ENCODE measurements at places on chromosomes 11 and 22.

GRCh38 chr11:123628936-123629683 lies 25.3 kb downstream of the SCN3B start:
- no peak for DNase-seq

DNA sequence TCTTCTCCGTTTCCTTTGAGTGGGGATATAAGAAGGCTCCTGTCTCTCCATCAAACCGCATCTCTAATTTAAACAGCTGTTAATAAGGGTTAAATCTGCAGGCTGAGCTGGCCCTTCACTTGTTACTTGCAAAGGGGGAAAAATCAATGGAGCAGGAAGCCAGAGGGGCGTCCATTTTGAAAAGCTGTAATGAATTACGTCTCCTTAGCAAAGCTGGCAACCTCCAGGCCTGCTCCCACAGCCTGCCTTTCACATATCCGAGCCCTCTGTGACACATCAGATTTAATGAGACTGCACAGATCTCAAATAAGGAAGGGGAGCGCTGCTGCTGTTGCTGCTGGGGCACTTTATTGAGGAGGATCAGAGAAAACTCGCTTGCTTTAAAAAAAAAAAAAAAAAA lies 320.8 kb downstream of the BLID start:
- DNase-seq = no peak

DNA sequence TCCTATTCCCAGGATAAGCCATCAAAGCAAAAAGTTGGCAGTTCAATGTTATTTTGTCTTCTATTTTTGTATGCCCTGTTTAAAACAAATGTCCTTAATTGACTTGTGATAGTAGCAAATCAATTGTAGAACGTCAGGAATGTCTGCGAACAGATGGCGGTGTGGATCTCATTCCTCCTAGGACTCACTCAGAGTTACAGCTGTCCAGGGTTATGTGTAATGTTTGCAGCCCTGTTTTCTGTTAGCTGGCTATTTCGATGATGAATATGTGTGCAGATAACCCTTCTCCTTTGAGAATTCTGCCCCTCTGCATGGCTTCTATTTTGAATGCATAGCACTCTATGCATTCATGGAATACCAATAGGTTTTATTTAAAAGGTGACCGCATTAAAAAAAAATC lies 1248.0 kb upstream of the CNTN5 start:
- DNase-seq = no peak

DNA sequence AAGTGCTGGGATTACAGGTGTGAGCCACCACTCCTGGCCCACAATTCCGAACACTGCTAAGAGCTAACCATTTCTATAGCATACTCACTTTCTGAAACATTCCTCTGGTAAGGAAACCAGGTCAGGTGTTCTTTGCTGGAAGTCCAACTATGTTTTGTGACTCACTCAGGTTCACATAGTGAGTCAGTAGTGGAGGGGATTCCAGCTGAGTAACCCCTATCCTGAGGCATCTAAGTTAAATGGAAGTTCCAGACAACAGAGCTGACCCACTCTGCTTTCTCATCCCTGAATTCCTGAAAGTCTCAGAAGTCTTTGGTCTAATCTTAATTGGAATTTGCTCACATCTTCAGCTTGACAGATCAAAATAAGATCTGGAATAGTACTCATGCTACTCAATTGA lies 3.0 kb upstream of the CHRNA10 start:
- no peak for DNase-seq

DNA sequence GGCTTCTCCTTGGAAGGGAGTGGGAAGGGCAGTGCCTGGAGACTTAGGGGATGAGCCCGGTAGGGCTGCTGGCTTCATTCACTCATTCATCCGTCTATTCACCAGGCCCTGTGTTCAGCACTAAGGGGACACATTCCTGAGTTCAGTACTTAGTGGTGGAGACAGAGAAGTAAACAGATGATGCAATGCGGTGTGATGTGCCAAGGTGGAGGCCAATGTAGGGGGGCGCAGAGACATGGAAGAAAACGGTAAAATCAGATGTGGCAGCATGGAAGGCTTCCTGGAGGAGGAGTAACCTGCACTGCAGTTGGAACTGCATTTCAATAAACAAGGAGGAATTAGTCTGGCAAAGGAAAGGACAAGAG lies 21.3 kb downstream of the GRIK4 start:
- DNase-seq = no peak

DNA sequence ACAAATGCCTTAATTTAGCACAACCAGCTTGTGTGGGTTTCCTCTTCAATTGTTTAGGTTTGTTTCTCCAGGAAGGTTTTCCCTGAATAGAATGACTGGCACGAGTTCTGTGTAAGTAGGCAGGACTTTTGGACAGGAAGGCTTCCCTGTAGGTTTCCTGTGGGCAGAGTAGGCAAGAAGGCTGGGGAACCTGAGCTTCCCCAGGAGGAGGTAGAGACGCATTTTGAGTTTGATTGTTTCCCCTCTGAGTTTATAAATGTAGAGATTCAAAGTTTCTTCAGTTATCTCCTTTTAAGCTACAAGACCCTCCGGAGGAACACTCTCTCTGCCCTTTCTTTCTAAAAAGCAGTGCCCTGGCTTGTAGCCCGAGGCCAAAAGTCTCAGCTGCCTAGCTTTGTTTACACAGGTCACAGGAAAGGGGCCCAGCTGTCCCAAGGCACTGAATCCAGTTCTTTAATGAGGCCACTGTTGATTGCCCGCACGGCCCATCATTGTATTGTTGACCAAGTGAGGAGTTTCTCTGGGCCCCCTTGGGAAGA lies 66.6 kb upstream of the RDX start:
- DNase-seq = no peak

DNA sequence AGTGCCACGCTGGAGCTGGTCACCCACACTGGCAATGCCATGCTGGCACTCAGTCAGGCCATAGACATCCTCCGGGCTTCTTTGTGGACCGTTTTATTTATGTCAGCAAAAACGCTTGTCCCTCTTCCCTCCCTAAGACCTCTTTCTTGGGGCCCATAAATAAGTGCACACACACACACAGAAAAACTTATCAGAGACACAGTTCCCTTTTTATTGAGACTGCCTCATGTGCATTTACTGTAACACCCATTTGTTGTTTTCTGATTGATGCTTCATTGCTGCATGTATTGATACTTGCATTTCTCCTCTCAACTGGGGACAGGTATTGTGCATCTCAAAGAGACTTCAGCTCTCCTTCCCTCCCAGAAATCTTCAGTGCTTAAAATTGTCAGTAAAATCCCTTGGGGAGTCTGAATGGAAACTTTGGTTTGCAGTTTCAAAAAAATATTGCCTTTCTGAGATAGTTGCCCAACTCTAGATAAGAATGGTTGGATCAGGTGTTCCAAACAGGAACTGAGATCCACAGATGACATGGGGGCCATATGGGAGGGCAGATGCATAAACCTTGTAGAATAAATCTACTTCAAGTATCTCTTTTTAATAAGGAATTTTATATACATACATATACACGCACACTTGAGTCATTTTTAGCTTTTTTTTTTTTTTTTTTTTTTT lies 50.9 kb downstream of the PPP2R1B start:
- DNase-seq = no peak

DNA sequence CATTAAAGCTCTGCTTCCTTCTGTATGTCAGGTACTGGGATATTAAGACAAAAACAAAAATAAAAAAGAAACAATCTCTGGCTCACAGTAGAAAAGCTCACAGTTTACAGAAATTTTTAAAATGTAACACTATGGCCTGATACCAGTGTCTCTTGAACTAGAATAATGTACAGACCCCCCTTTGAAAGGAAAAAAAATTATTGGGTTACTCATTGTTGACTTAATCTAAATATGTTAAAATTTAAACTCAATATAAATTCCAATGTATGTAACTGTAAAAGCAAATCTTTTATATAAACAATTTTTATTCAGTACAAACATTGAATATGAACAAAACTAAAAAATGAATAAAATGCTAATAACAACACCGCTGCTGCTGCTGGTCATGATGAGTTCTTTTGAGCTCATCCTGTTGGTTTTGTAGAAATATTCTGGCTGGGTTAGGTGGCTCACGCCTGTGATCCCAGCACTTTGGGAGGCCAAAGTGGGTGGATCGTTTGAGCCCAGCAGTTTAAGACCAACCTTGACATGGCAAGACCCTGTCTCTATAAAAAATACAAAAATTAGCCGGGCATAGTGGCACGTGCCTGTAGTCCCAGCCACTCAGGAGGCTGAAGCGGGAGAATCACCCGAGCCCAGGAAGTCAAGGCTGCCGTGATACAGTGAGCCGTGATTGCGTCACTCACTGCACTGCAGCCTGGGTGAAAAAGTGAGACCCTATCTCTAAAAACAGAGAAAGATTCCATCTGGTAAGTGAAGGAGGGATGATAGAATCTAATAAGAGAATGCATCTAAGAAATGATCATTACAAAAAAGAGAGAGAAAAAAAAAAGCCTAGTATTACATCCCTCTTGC lies 11.8 kb upstream of the KCNE3 start:
- no peak for DNase-seq

DNA sequence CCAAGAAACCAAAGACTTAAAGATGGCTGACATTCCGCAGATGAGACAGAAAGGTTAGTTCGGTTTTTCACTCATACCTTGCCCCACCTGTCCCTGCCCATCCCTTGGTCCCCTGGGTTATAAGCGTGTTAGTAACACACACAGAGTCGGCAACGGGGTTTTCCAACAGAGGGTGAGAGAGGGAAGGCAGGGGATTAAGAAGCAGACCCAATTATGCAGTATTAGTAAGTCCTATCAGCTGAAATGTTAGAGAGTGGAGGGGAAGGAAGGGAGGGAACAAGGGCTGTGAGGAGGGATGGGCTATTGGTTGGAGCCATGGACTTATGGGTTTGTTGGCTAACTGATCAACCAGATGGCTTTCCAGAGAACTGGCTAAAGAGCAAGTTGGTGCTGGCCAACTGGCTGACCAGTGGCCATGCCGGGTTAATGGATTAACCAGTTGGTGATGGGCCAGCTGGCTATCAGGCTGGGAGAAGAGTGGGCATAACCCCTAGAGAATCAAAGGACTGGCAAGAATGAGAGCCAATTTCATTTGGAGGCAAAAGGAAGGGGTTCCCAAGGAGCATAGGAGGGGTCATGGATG lies 45.5 kb downstream of the NRXN2 start:
- DNase-seq = no peak

DNA sequence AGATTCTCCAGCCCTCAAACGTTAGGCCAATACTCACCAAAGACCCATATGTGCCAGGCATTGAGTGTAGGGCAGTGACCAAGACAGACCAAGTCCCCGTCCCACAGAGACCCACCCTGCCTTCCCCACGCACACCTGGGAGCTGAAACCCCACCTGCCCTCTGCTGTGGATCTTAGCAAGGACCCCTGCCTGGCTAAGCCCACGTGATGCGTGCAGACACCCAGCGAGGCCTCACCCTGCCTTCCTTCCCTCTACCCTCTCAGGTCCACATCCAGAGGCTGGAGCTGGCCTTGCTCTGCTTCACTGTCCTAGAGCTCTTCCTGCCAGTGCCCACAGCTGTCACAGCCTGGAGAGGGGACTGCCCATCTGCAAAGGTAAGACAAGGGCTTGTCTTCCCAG lies 10.2 kb downstream of the MS4A10 start:
- no peak for DNase-seq

DNA sequence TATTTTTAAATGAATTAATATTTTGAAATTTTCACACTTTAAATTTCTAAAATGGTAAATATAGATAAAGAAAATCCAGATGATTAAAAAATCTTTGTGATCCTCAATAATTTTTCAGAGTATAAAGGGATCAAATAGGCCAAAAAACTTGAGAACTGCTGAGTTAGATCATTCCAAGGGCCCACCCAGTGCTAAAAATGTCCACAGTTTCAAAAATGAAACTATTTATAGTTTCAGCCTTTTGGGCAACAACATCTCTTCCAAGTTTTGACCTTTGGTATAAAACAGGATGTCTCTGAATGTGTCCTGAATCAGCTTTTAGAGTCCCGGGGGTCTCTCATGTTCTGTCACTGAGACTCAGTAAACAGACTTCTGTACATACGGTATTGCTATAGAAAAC lies 20.9 kb upstream of the BAIAP2L2 start:
- DNase-seq = no peak

DNA sequence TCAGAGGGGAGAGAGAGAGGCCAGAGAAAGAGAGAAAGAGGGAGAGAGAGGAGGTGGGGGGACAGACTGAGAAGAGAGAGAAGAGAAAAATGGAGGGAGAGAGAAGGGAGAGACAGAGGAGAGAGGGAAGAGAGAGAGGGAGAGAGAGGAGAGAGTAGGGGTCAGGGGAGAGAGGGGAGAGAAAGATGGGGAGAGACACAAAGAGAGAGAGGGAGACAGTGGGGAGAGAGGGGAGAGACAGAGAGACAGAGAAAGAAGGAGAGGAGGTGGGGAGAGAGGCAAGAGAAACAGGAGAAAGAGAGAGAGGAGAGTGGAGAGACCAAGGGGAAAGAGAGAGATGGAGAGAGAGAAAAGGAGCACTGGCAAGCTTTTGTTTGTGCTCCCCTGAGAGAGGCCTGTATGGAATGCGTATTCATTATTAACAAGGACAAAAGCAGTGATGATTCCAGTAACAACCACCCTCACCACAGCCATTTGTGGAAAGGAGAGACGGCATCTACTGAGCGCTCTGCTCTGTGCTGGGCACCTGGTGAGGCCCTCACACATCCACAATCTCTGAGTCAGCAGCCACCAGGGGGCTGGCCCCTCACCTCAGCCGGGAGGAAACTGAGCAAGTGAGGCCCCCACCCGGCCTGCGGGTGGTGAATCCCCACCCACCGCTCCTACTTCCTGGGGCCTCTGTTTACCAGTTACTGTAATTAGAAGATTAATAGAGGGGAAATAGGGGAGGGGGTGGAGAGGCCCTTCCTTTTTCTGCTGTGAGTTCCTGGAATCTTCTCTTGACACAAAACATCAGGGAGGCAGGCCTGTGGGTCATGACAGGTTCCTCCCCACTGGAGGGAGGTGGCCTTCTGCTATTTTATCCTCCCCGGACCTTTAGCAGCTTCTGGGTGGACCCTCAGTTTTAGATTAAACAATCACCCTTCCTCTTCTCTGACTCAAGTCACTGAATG lies 14.6 kb upstream of the MIAT start:
- peak; percentile 79 for DNase-seq

GRCh38 chr11:34292111-34292510 lies 65.7 kb downstream of the ABTB2 start:
- no peak for DNase-seq

DNA sequence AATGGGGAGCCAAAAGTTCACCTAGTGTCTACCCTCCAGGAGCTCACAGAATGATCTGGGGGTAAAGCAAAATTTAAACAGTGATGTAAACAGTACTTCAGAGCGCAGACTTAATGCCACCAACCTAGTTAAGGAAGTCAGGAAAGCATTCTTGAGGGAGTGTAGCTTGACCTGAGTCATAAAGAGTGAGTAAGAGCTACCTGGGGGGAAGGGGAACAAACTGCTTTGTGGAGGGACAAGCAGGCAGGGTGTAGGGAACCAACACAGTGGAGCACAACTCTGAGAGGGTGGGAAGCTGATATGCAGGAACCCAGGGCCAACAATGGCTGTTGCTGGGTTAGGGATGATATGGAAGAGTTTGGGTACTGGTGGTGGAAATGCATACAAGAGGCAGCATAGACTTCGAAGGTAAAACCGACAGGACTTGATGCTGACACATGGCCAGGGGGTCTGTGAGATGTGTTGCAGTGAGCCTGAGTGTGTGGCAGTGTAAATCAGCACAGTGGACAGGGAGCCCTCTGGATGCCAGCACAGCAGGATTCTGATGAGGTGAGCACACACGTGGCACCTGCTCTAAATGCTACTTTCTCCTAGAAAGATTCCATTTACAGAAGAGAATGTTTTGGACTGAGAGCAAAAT lies 58.3 kb upstream of the CYP2D6 start:
- no peak for DNase-seq
